Natural killer cell (primary cell): ENCODE measurements at places on chromosomes 1 and 21.

- H3K4me1 ChIP-seq, result no peaks in the 10 kb centered on the region
- H3K36me3 ChIP-seq, result no peaks in the 10 kb centered on the region
- no peaks in the 10 kb centered on the region for H3K27me3 ChIP-seq
- no peak for DNase-seq
- H3K27ac ChIP-seq, result no peak overlapping the region
- no peak overlapping the region for H3K4me3 ChIP-seq
These were observed 525 bp downstream of the AIRE start for GRCh38 chr21:44286086-44286715.

DNA sequence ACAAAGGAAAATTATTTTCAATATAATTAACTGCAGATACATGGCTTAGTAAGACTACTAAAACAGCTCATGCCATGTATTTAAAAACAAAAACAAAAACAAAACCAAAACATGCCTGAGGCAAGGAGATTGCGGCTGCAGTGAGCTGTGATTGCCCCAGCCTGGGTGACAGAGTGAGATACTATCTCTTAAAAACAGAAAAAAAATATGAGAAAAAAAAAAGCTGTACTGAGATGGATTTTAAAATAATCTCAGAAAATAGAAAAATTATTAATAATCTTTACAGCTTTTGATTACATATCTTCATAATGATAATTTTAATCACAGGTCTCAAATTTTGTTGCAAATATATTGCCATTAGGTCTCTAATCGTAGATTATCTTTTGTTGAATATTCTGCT, 24.0 kb upstream of the LIN9 start:
- DNase-seq, result no peak
- no peaks in the 10 kb centered on the region for H3K27me3 ChIP-seq
- no peak overlapping the region for H3K27ac ChIP-seq
- H3K4me3 ChIP-seq, result no peak overlapping the region
- no peaks in the 10 kb centered on the region for H3K36me3 ChIP-seq

GRCh38 chr1:32757213-32757895, 54.8 kb upstream of the SYNC start:
- H3K36me3 ChIP-seq, result no peaks in the 10 kb centered on the region
- no peak for DNase-seq
- no peak overlapping the region for H3K4me3 ChIP-seq

GRCh38 chr1:23601968-23602876, 42.9 kb upstream of the ID3 start:
- peak; percentile 59 for DNase-seq
- no peaks in the 10 kb centered on the region for H3K27me3 ChIP-seq
- peaks cover 47% of the 10 kb centered on the region for H3K4me1 ChIP-seq

DNA sequence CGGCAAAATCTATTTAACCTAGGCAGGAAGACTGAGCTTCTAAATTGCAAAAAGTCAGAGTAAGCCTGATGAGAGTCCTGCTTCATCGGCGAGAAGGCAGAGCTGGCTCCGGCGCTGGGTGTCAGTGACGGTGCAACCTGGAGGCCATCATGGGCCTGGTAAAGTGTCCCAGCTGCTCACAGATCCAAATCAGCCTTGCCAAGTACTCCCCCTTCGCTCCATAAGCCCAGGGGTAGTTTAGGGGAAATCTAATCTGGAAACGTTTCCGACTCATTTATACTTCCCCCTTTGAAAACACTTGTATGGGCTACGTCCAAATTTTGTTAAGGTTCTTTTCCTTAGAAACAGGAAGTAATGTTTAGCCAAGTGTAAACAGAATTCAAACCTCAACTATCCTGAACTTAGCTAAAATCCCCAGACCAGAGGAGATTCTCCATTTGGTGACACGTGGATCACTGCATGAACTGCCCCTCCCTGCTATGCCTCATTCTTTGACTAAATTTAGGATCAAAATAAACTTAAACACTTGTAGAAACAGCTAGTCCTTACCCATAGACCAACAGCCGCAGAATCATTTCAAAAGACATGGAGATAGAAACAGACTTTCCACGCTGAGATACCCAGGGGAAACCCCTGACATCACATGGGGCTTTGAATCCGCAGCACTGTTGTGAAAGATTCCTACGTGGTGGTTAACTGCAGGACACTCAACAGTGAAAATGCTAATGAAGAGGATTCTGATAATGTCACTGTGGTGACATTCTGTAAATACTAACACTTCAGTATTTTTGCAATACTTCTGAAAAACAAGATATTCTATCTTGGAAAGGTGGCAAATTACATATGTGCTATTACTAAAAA, 172.7 kb downstream of the TGFBR3 start:
- peak overlapping the region; percentile 70 for H3K27ac ChIP-seq
- peak; percentile 73 for DNase-seq
- no peaks in the 10 kb centered on the region for H3K27me3 ChIP-seq

DNA sequence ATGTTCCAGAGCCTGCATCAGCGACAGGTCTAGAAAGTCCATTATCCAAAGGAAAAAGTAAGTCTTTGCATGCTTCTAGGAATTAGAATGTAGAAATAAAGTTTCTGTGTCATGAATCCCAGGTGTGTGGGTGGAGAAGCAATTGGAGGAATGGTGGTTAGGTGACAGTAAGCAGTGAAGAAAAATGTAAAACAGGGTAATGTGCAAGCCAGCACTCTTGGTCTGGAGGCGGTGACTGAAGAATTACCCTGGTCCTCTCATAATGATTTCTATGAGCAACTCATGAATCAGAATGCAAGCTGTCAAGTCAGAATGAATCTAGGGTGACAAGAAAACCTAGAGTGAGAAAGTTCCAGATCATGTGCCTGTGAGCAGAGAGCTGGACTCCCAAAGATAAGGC, 33.6 kb downstream of the PLPPR4 start:
- DNase-seq, result no peak
- H3K4me3 ChIP-seq, result no peak overlapping the region
- H3K4me1 ChIP-seq, result no peaks in the 10 kb centered on the region
- H3K27me3 ChIP-seq, result no peaks in the 10 kb centered on the region
- H3K27ac ChIP-seq, result no peak overlapping the region

DNA sequence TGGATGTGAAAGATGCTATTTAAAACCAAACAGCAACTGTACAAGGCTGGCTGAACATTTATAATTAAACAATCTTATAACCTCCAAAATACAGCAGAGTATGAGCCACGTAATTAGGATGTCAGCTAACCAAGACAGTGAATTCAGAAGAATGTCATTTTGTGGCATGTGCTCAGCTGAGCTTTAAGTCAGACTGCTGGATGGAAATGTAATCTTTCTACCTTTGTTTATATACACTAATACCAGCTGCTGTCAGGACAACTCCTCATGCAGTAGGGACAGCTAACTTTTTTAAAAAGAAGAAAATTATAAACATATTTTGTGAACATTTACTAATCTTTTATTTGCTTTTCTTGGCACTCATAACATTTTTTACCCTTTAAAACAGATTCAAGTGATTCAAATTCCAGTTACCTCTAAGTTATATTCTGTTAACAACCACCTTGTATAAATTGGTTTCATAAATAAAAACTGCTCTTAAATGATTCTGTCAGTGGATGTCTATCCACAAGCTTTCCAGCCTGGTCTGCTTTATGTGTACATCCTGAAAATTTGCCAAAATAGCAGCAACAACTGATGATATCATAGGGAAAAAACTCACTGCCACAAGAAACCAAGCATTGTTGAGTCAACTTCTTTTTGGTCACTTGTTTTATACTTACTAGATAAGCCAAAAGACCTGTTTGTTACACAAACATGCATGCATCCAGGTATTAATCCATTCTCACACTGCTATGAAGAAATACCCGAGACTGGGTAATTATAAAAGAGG, 36.1 kb downstream of the DPH5 start:
- DNase-seq, result no peak
- no peak overlapping the region for H3K27ac ChIP-seq
- peaks cover 19% of the 10 kb centered on the region for H3K36me3 ChIP-seq
- no peaks in the 10 kb centered on the region for H3K4me1 ChIP-seq

DNA sequence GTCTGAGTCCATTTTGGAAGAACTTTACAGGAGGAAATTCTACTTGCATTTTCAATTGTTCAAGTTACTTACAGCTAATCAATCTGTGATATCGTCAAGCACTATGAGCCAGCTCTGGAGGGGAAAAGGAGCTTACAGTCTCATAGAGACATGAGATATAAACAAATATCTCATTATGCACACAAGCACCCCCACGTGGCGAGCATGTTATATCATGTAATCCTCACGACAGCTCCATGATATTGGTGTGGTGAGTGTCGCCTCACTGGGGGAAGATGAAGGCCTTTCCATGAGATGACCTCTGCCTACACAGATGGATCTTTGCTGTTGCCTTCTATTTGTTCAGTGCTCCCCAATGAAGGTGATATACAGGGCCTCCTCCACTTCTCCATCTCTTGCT, 34.6 kb downstream of the TNR start:
- DNase-seq, result no peak
- H3K4me3 ChIP-seq, result no peak overlapping the region
- H3K4me1 ChIP-seq, result no peaks in the 10 kb centered on the region
- H3K27ac ChIP-seq, result no peak overlapping the region

GRCh38 chr1:230515451-230516145, 89.5 kb upstream of the PGBD5 start:
- H3K27me3 ChIP-seq, result no peaks in the 10 kb centered on the region
- no peaks in the 10 kb centered on the region for H3K4me1 ChIP-seq
- H3K36me3 ChIP-seq, result no peaks in the 10 kb centered on the region
- no peak for DNase-seq
- H3K4me3 ChIP-seq, result no peak overlapping the region

GRCh38 chr1:832136-832535, 91.6 kb upstream of the SAMD11 start:
- H3K4me1 ChIP-seq, result no peaks in the 10 kb centered on the region
- DNase-seq, result no peak
- no peak overlapping the region for H3K27ac ChIP-seq
- no peak overlapping the region for H3K4me3 ChIP-seq
- H3K27me3 ChIP-seq, result no peaks in the 10 kb centered on the region

GRCh38 chr1:109891930-109892329, 18.7 kb upstream of the CSF1 start:
- H3K27me3 ChIP-seq, result no peaks in the 10 kb centered on the region
- no peak overlapping the region for H3K27ac ChIP-seq
- H3K36me3 ChIP-seq, result no peaks in the 10 kb centered on the region
- H3K4me3 ChIP-seq, result no peak overlapping the region

DNA sequence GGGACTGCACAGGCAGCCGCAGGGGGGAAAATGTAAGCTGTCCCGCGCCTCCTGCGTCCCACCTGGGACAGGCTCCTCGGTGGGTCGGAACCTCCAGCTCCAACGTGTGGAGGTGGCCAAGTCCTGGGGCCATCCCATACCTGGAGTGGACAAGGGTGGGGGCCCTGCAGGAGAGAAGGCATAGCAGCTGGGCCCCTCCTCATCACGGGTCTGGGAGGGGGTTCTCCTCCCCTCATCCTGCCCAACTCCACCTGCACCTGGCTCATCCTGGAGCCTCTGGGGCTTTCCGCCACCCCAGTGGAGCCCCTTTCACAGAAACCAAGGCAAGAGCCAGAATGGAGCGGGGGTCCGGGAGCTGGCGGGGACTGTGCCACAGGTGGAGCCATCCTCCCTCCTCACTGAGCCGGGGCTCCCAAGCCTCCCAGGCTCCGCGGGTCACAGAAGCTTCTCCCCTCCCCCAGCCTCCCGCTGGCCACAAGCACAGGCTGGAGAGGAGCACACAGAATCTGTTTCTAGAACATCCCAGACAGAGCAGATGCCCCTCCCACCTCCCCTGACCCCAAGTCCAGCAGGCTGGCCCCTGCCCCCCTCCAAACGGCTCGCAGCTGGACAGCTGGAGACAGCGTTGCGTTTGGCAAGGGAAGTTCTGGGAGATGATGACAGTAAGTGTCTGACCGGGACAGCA, 65.8 kb downstream of the MEGF6 start:
- H3K27ac ChIP-seq, result no peak overlapping the region
- no peaks in the 10 kb centered on the region for H3K4me1 ChIP-seq
- no peak for DNase-seq

DNA sequence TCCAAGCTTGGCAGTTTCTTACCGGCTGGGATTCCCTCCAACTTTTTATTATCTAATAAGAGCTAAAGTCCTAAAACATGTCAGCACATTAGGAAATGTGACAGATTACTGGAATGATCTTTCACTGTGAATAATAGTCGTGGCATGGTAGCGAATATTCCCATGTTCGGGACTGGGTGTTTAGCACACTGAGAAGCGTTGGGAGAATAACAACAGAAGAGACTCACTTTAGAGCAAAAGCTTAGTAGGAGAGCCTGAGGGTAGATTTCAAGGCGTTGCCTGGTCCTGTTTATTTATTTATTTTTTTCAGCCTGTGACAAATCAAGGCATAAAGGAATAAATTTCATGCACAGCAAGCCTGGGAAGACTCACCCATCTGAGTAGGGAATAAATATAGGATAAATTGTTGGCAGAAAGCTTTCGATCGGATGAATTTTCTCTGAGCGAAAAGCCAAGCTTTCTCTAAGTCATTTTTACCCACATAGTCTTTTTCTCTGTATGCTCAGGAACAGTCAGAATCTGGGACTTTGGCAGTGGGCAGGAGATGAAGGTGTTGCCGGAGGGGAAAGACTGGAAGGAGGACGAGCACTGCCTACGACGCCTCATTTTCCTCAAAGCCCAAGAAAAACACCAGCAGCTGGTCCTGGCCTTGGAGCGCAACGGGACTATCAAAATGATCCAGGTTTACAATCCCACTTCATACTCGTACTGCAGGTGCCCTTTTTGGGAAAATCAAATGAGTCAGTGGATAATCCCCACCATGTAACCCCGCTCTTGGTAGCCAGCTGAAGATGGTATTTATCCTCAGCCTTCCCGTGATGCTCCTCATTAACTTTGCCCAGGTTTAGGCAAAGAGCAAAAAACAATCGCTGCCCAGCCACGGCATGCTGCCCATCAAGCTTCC, 97.2 kb downstream of the WDR64 start:
- no peak overlapping the region for H3K4me3 ChIP-seq
- H3K27me3 ChIP-seq, result no peaks in the 10 kb centered on the region
- DNase-seq, result no peak
- H3K27ac ChIP-seq, result no peak overlapping the region
- H3K4me1 ChIP-seq, result no peaks in the 10 kb centered on the region
- H3K36me3 ChIP-seq, result no peaks in the 10 kb centered on the region

GRCh38 chr21:45889256-45889655, 92.3 kb upstream of the COL6A1 start:
- peak; percentile 21 for DNase-seq
- no peak overlapping the region for H3K27ac ChIP-seq
- H3K27me3 ChIP-seq, result no peaks in the 10 kb centered on the region
- H3K36me3 ChIP-seq, result no peaks in the 10 kb centered on the region
- H3K4me1 ChIP-seq, result peaks cover 47% of the 10 kb centered on the region
